CD4-positive, alpha-beta T cell (primary cell): ENCODE measurements at places on chromosomes 13 and 19. TPM values are rescaled to one million over a fixed set of nuclear protein-coding genes. Genes with fewer than 3 reads are reported as not detected.

GRCh38 chr19:39370735-39371134, 20.2 kb downstream of the PAF1 start:
- DNase-seq, result no peak
- H3K36me3 ChIP-seq, result peaks cover 60% of the 10 kb centered on the region
- no peaks in the 10 kb centered on the region for H3K4me1 ChIP-seq
- no peaks in the 10 kb centered on the region for H3K27me3 ChIP-seq
- H3K4me3 ChIP-seq, result no peak overlapping the region

Gene GRK1
- not detected for total RNA-seq

GRCh38 chr19:40502647-40503319, 36.0 kb downstream of the SPTBN4 start:
- no peak overlapping the region for H3K27ac ChIP-seq
- peaks cover 2% of the 10 kb centered on the region for H3K27me3 ChIP-seq
- H3K36me3 ChIP-seq, result no peaks in the 10 kb centered on the region
- H3K4me3 ChIP-seq, result no peak overlapping the region
- DNase-seq, result no peak

DNA sequence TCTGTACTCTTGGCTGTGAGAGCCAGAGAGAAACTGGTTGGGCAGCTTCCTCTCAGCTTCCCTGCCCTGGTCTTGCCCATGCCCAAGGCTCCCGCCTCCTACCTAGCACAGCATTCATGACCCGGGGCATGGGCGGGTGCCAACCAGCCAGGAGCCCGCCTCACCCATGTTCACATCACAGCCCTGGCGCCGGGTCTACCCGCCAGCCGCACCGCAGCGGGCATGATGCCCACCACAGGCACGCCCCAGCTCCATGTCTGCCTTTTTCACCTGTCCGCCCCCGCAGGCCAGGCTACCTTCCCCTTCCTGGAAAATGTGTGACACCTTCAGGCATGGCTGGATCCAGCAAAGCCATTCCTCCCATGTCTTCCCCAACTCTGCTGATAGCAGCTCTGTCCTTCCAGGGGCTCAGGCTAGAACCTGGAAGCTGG, 42.1 kb downstream of the PTPRS start:
- H3K4me3 ChIP-seq, result no peak overlapping the region
- DNase-seq, result no peak
- no peak overlapping the region for H3K27ac ChIP-seq
- peaks cover 7% of the 10 kb centered on the region for H3K4me1 ChIP-seq

DNA sequence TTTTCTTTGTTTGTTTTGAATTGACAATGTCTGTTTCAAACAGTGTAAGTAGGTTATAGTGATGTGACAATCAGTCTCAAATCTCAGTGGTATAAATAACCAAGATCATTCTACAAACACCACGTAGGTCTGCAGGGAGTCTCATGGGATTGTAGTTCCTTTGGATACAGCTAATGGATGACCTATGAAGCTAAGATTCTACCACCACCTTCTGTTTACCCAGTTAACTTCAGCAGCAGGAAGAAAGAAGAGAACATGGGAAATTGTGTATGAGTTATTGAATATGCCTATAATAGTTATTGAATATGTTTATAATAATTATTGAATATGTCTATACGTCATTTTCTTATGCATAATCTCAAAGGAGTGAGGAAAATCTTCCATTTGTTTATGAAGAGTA, 63.9 kb upstream of the SLITRK5 start:
- DNase-seq, result no peak
- H3K4me1 ChIP-seq, result no peaks in the 10 kb centered on the region
- H3K27me3 ChIP-seq, result no peaks in the 10 kb centered on the region
- no peaks in the 10 kb centered on the region for H3K36me3 ChIP-seq

DNA sequence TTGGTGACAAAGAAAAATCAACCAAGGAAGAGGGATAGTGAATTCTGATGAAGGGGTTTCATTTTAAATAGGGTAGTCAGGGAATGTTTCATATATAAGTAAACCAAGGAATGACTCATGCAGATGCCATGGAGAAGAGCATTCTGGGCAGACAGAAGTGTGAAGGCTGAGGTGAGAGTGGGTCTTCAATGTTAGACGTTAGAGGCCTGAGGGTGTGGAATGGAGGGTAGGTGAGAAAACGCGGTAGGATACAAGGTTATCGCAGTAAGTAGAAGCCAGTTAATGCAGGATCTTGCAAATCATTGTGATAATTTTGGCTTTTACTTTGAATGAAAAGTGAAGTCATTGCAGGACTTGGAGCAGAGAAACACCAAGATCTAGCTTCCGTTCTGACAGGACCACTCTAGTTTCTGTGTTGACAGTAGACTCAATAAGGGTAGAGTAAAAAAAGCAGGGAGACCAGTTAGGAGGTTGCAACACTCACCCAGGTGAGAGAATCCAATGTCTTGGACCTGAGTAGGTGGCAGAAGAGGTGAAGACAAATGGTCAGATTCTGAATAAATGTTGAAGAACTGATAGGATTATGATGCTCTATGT, 225.2 kb upstream of the TMTC4 start:
- H3K36me3 ChIP-seq, result no peaks in the 10 kb centered on the region
- no peak for DNase-seq
- H3K27me3 ChIP-seq, result no peaks in the 10 kb centered on the region
- no peak overlapping the region for H3K4me3 ChIP-seq

Gene HIPK4
- total RNA-seq, result 0.08 TPM

DNA sequence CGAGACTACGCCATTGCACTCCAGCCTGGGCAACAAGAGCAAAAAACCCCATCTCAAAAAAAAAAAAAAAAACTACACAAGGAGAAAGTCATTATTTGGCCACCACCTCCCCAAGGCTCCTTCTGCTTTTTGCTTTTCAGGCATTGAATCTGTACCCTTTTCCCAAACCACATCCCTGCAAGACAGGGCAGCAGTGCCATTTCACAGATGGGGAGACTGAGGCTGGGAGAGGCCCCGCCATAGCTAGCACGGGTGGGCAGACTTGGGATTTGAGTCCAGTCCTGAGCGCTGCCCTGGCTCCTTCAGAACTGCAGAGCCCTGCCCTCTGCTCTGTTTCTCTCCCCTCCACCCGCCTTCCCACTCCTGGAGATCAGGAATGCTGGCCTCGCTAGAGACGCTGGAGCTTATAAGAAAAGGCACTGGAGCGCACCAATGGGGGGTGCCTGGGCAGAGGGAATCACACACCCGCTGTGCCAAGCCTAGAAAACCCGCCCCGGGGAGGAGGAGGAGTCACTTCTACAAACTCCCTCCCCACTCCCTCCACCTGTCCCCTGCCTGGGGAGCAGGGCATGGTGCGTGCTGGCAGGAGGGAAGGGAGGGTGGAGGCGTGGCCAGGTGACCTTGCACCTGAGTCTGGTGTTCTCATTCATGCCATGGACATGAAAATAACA, 17.6 kb downstream of the TJP3 start:
- no peaks in the 10 kb centered on the region for H3K36me3 ChIP-seq
- peaks cover 10% of the 10 kb centered on the region for H3K27me3 ChIP-seq
- no peak for DNase-seq

DNA sequence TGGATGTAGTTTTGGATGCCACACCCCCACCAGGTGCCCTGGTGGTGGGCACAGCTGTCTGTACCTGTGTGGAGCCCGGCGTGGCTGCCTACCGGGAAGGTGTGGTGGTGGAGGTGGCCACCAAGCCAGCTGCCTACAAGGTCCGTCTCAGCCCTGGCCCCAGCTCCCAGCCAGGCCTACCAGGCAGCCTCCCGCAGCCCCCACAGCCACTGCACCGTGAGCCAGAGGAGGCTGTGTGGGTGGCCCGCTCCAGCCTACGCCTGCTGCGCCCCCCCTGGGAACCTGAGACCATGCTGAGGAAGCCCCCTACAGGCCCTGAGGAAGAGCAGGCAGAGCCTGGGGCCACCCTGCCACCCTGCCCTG, 3.5 kb downstream of the CIC start:
- no peak overlapping the region for H3K4me3 ChIP-seq
- H3K27ac ChIP-seq, result no peak overlapping the region
- no peaks in the 10 kb centered on the region for H3K27me3 ChIP-seq
- peaks cover 35% of the 10 kb centered on the region for H3K36me3 ChIP-seq
- peaks cover 68% of the 10 kb centered on the region for H3K4me1 ChIP-seq

Gene ZNF726
- total RNA-seq, result 3.5 TPM

DNA sequence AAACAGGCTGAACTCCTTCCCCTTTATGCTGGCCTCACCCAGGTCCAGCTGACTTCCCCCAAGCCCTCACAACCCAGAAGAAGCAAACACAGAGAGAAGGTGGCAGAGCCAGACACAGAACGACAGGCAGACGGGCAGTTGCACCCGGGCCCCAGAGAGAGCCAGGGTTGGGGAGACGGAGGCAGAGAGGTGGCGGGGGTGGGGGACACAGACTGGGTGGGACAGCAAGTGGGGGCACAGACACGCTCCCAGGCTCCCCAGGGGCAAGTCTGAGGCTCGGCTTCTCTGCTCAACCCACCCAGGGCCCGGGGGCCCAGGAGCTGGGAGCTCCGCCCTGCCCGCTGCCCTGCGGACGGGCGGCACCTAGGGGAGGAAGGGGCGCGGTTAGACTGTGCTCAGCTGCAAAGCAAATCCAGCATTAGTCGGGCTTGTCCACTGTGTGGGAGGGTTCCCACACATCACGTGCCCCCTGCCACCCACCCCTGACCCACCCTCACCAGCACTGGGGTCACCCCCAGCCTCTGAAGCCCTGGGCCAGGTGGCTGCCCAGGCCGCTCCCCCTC, 31.3 kb upstream of the ASF1B start:
- H3K36me3 ChIP-seq, result no peaks in the 10 kb centered on the region
- DNase-seq, result peak; percentile 47
- H3K27ac ChIP-seq, result peak overlapping the region; percentile 32
- H3K27me3 ChIP-seq, result no peaks in the 10 kb centered on the region
- H3K4me3 ChIP-seq, result peak overlapping the region; percentile 54

Gene KLK13
- total RNA-seq, result not detected

GRCh38 chr19:1420590-1420989, 13.2 kb downstream of the DAZAP1 start:
- H3K4me1 ChIP-seq, result peaks cover 24% of the 10 kb centered on the region
- no peaks in the 10 kb centered on the region for H3K27me3 ChIP-seq
- H3K4me3 ChIP-seq, result no peak overlapping the region
- no peak for DNase-seq
- H3K27ac ChIP-seq, result no peak overlapping the region
- H3K36me3 ChIP-seq, result peaks cover 89% of the 10 kb centered on the region

- H3K36me3 ChIP-seq, result no peaks in the 10 kb centered on the region
- H3K27me3 ChIP-seq, result no peaks in the 10 kb centered on the region
- no peaks in the 10 kb centered on the region for H3K4me1 ChIP-seq
- DNase-seq, result no peak
- no peak overlapping the region for H3K4me3 ChIP-seq
These were observed 50.7 kb downstream of the ACSBG2 start for GRCh38 chr19:6185835-6186834.

DNA sequence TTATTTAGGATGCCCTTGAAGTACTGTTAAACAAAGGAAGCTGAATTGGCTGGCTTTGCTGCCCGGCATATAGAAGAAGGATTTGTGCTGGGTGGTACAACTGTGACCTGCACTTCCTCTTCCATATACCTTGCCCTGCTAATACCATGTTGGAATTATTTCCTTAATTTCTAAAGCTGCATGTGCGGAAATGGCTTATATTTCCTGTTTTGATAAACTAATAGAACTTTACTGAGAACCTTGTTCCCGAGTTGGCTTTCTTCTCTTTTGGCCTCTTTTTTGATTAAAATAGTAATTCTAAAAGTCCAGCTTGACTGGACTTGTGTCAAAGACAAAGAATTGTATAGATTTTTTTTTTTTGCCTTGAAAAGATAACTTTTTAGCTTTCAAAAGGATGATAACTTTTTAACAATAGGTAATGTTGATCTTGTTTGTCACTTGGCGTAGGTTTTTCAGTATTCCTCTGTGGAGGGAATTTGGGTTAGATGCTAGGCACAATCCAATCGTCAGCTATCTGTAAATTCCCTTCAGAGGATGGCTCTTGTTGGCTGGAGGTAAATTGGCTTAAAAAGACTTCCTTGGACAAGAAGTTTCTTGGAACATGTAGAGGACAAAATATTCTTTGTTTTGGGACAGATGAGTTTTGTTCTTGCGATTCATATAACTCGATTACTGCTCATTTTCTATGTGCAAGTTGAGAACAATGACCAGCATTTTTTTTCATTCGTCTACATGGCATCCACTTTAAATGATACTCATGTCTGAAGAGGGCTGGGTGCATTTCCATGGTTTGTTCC, 41.4 kb downstream of the COL4A2 start:
- peaks cover 3% of the 10 kb centered on the region for H3K27me3 ChIP-seq
- no peak overlapping the region for H3K27ac ChIP-seq
- DNase-seq, result no peak
- H3K4me3 ChIP-seq, result no peak overlapping the region

- no peak overlapping the region for H3K4me3 ChIP-seq
- no peaks in the 10 kb centered on the region for H3K27me3 ChIP-seq
- DNase-seq, result no peak
- no peaks in the 10 kb centered on the region for H3K36me3 ChIP-seq
- H3K4me1 ChIP-seq, result no peaks in the 10 kb centered on the region
- H3K27ac ChIP-seq, result no peak overlapping the region
These were observed 158.5 kb upstream of the KL start for GRCh38 chr13:32857689-32858088.

Gene POSTN
- total RNA-seq, result not detected

Gene TEX26
- total RNA-seq, result not detected

Gene GIPC3
- 1.1 TPM for total RNA-seq

Gene EFNB2
- 0.36 TPM for total RNA-seq

Gene CCDC169
- not detected for total RNA-seq

GRCh38 chr13:40878823-40879222, 89.4 kb downstream of the SLC25A15 start:
- no peak for DNase-seq
- no peaks in the 10 kb centered on the region for H3K27me3 ChIP-seq

DNA sequence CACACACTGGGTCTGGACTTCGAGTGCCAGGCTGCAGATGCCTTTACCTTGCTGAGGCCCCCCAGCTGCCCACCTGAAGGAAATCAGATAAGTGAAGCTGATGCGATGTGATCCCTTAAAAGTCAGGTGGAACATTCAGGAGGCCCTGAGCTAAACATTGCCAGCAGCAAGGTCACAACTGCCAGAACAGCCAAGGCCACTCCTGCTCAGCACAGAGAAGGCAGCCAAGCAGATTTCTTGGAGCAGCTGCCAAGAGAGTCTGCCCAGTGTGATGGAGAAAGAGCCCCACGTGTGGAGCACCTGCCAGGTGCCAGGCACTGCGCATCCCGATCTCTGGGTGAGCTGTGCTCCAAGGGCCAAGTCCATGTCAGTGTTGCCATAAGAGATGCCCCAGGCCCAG, 20.6 kb upstream of the UQCRFS1 start:
- no peak overlapping the region for H3K27ac ChIP-seq
- H3K4me3 ChIP-seq, result no peak overlapping the region
- no peaks in the 10 kb centered on the region for H3K4me1 ChIP-seq
- no peaks in the 10 kb centered on the region for H3K27me3 ChIP-seq
- DNase-seq, result no peak
- H3K36me3 ChIP-seq, result no peaks in the 10 kb centered on the region

GRCh38 chr19:41221514-41222205, 2.6 kb downstream of the AXL start:
- H3K4me1 ChIP-seq, result peaks cover 15% of the 10 kb centered on the region
- H3K27me3 ChIP-seq, result peaks cover 17% of the 10 kb centered on the region
- no peak for DNase-seq
- no peak overlapping the region for H3K4me3 ChIP-seq
